Foreskin fibroblast (primary cell): ENCODE measurements at places on chromosomes 1 and 21.
A peak's percentile ranks its signal among the peaks of the same experiment; 100 is the strongest.

GRCh38 chr1:155017946-155018316, 15.3 kb downstream of the ZBTB7B start:
- DNase-seq: no peak

- DNase-seq: no peak
Measured at GRCh38 chr1:174963529-174964125, 36.1 kb upstream of the CACYBP start.

DNA sequence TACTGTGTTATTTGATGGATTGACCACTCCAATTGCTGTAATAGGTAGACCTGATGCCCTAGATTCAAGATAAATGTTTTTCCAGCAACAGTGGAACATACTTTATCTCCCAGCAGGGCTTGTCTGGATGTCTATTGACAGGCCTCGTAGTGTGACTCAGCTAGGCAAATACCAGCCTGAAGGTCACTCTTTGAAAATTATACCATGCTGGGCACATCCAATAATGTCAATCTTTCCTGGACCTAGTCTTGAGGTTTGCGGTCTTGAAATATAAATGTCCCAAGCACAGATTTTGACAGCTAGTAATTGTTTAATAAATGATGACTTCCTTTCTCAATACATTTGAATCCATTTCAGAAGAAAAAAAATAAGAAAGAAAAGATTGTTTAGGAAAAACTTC, 1138.0 kb upstream of the TMPRSS15 start:
- DNase-seq: no peak

DNA sequence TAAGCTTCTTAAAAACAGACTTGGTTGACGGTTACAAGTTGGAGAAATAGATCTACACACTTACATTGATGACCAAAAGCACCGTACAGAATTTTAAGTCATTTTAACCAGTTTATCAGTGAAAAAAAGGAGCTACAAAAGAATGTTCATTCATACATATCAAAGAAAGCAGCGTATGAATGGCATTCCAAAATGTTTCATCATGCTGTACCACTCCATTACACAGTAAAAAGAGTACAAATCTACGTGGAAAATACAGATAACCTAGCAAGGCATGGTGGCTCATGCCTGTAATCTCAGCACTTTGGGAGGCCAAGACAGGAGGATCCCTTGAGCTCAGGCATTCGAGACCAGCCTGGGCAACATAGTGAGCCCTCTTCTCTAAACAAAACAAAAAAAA, 40.3 kb downstream of the ZZZ3 start:
- no peak for DNase-seq

DNA sequence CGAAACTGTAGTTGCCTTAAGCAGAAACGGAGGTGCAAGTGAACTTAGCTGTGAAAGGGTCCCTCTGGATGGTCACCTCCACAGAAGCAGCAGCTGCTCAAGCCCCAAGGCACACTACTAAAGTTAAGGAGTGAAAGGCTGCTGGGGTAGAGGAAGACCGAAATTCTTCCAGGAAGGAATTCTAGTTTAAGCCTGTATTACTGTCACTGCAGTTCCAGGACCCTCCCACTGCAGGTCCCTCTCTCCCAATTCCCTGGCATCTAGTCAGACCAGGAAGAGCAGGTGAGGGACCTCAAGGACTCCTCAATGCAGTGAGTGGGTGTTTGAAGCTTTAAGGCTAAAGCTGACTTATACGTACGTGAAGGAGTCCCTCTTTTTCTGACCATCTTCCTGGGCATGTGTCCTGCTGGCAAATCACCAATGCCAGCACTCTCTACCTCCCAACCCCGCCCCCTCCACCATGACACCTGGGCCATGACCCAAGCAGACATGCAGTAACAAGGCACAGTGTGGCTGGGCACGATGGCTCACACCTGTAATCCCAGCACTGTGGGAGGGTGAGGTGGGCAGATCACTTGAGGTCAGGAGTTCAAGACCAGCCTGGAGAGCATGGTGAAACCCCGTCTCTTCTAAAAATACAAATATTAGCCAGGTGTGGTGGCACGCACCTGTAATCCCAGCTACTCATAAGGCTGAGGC, 57.2 kb downstream of the TGFBR3 start:
- DNase-seq: no peak

DNA sequence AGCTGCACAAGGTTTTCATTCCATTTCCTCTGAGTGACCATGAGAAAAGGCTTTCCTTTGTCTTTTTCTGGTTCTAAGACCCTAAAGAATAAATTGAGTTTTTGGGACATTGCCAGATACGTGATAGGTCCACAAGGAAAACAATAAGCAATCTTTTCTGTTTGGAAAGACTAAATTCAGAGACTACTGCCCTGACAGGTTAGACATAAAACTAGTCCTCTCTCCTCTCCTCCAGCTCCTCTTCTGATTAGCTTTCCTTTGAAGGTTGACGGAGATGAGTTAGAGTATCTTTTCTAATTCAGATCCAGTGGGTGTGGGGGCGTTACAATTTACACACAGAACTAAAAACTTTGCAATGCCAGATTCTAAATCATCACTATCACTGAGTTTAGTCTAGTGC, 57.8 kb upstream of the C1orf53 start:
- DNase-seq: no peak

GRCh38 chr1:195799016-195799415, 809.2 kb downstream of the KCNT2 start:
- no peak for DNase-seq

DNA sequence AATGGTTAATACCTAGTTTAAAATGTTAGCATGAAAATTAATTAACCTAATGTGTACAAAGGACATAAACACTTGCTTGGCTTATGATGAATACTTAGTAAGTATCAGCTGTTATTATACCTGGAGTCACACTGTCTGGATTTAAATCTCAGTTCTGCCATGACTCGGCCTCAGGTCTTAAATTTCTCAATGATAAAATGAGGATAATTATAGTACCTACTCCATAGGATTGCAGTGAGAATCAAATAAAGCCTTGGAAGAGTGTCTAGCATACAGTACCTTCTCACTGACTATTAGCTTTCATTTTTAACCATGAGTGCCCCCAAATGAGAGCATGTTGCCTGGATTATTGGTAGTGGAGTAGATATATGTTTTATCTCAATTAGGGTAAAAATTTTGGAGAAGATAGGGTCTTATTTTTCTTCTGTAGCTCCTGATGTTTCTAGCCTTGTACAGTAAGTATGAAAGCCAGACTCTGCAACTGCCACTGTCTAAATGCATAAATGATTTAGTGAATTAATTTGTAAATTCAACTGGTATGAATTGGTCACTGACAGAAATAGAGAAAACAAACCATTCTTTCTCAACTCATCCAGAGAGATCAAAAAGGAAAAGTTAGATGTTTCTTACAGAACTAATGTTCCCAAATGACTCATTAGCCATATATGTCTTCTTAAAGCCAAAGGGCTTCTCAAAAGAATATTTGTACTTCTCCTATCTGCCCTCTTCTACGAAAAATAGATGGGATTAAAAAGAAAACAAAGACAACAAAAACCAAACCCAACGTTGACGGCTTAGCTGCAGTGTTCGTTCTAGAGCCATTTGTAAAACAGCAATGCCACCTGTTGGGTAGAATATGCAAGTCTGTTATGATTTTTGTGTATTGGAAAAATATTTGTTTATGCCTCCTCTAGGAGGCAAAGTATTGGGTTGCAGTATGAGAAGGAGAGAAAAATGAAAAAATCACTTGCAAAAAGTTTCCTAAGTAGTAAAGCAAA, 53.8 kb upstream of the MROH9 start:
- DNase-seq: peak; percentile 47

GRCh38 chr1:204465546-204466415, 28.8 kb downstream of the PIK3C2B start:
- DNase-seq: no peak
